GOT3 (cell line): ENCODE measurements at places on chromosomes 1 and 21.
A peak's percentile ranks its signal among the peaks of the same experiment; 100 is the strongest.

DNA sequence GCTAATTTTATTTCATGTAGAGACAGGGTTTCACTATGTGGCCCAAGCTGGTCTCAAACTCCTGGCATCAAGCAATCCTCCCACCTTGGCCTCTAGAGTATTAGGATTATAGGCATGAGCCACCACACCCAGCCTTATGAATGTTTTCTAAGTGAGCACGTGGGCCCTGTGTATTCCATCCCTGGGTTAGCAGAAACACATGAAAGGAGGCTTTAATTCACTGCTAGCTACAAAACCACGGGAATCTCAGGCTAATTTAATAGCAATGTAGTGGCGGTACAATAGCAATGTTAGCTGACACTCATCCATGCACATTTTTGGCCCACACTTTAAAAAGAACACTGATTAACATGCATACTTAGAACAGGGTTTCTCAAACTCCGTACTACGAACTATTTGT lies 32.0 kb downstream of the VTCN1 start:
- no peak for DNase-seq

- DNase-seq, result no peak
Measured at GRCh38 chr1:232012773-232013386, 386.3 kb downstream of the DISC1 start.

GRCh38 chr1:2412773-2413494 lies 570 bp upstream of the PEX10 start:
- no peak for DNase-seq

- no peak for DNase-seq
Measured at GRCh38 chr1:17289721-17290120, 18.3 kb upstream of the PADI4 start.

DNA sequence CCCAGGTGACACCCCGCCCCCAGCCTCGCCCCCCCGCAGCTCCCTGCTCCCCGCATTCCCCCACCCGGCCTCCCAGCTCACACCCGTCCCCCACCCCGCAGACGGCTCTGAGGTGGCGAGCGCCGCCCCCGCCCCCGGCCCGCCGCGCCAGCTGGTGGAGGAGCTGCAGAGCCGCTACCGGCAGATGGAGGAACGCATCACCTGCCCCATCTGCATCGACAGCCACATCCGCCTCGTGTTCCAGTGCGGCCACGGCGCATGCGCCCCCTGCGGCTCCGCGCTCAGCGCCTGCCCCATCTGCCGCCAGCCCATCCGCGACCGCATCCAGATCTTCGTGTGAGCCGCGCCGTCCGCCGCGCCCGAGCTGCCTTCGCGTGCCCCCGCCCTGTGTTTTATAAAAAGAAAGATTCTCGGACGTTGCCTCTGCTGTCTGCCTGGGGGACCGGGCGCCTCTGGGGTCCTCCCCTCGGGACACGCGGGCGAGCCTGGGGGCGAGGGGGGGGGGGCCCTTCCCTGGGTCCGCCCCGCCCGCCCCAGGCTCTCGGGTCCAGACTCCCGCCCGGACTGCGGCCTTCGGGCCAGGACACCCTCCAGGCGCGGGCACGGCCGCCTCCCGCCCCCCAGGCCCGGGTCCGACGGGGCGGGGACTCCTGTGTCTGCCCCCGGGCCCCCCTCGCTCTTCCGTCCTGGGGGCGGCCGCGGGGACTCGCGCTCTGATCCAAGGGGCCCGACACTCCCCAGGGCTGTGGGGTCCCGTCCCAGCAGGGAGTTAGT lies 1.6 kb upstream of the MMP23B start:
- no peak for DNase-seq

DNA sequence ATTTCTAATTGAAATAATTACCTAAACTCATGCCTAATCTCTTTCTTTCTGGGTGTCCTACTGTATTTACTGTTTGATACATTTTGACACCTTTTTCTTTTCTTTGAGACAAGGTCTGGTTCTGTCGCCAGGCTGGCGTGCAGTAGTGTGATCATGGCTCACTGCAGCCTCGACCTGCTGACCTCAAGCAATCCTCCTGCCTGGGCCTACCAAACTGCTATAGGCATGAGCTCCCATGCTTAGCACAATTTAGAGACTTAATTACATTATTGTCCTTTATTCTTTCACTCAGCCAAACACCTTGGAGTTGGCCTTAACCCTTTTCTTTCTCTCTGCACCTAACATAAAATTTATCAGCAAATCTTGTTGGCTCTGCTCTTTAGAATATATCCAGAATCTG lies 139.8 kb upstream of the KIF26B start:
- no peak for DNase-seq

- no peak for DNase-seq
Measured at GRCh38 chr1:10841118-10841517, 44.7 kb upstream of the CASZ1 start.

DNA sequence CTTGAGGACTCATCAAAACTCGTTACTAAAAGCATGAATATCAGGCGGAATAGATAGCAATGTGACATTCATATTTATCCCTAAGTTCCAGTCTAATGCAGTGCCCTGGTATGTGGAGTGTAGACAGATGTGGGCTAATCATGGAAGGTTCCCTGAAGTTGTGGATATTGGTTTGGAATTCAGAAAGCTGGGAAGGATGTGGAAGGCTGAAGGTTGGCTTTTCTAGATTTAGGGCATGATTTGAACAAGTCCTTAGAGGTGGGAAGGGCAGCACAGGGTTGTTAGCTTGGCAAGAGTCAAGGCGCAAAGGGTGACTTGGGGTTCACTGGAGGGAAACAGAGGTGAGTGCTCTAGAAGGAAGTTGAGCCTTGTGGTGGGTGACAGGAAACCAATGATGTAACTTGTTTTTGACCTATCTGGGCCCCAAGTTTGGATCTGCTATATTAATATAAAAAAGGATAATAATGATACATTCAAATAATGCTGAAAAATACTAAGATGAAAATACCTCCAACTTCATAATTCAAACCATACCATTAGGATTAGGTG lies 21.9 kb downstream of the LGALS8 start:
- DNase-seq, result no peak

- DNase-seq, result no peak
Measured at GRCh38 chr1:47189844-47190508, at the start of gene PDZK1IP1. PDZK1IP1 (minus strand) TSS chr1:47190036; CDS start chr1:47189932, 104 bp downstream.

DNA sequence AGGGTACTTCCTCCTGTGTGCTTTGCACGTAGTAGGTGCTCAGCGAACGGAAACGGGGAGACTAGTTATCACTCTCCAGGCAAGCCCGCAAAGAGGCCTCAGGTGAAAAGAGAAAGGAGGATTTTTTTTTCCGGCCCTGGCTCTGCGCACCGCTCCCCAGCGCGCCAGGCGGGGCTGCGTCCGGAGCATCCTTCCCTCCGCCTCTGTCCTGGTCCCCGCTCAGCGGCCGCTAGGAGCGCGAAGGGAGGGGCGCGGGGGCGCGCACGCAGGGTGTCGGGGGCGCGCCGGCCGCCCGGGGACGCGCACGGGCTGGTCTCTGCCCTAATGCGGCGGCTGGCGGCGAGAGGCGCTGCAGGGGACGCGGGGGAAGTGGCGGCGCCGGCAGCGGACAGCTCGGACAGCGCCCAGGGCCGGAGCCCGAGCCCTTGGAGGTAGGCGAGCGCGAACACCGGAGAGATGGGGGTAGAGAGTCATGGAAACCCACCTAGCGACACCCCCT lies 42.3 kb upstream of the NFASC start:
- DNase-seq, result peak; percentile 40

DNA sequence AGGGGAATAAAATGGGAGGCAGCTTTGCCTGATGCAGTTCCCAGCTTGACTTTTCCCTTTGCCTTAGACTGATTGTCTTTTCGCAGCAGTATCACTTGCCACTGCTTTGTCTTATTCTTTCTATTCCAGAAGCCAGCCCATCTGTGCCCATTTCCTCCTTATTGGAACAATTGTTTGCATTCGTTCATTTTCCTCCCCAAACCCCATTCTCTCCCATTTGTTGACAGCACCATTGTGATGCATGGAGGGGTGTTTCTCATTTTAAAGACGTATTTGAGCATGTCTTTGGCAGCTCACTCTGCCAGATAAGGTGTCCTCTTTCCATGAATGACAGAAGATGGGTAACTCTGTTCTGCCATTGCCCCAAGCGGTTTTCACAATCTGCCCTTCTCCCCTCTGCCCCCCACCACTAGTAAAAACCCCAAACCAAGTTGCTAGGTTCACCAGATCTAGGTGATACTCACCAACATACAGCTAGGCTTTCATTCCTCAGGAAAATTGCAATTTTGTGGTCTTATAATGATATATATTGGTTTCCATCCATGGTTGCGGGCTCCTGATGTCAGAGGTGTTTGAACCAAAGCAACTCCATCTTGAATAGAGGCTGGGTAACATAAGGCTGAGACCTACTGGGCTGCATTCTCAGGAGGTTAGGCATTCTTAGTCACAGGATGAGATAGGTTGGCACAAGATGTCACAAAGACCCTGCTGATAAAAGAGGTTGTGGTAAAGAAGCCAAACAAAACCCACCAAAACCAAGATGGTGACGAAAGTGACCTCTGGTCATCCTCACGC lies 30.8 kb downstream of the SERBP1 start:
- DNase-seq, result no peak

GRCh38 chr1:234893725-234894630 lies 234.7 kb downstream of the TOMM20 start:
- DNase-seq, result no peak

DNA sequence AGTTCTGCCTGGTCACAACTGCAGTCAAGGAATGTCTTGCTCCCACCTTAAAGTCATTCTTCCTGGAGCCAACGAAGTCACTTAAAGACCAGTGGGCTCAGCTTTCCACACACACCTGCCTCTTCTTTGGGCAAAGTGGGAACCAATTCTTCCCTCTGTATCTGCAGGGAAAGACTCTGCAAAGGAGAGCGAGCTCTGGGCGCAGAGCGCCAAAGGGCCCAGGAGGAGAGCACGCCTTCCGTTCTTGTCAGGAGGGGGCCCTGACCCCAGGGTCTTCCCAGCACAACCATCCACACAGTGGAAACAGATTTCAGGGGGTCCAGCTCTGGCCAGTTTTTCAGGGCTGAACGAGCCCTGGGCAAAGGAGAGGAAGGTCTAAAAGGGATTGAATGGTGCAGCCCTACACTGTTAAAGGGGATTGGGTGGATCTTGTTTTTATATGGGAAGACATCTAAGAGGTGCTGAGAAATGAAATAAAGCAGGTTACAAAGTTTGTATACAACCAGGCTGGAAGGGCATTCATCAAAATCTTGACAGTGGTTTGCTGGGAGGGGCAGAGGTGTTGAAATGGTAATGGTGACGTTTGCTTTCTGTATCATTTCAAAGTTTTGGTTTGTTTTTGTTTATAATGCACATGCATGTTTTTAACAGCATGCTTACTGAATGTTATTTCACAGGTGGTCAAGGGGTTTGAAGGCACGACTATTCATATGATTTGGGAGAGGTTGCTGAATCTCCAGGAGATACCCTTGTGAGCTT lies 6.8 kb upstream of the OLIG2 start:
- DNase-seq, result no peak

DNA sequence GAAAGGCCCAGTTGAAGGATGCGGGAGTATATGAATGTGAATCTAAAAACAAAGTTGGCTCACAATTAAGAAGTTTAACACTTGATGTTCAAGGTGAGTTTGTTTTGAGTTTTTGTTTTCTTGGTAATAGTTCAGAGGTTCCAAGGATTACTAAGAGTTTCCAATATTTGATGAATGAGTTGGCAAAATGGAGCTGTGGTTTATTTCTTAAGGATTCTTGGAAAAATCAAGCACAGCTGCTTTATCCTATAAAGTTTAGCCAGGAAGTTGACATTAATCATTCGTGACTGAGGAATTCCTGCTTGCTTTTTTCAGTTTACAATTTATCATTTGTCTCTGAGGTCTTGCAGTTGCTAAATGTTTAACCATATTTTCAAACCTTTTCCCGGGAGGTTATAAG lies 15.1 kb downstream of the VCAM1 start:
- DNase-seq, result no peak

DNA sequence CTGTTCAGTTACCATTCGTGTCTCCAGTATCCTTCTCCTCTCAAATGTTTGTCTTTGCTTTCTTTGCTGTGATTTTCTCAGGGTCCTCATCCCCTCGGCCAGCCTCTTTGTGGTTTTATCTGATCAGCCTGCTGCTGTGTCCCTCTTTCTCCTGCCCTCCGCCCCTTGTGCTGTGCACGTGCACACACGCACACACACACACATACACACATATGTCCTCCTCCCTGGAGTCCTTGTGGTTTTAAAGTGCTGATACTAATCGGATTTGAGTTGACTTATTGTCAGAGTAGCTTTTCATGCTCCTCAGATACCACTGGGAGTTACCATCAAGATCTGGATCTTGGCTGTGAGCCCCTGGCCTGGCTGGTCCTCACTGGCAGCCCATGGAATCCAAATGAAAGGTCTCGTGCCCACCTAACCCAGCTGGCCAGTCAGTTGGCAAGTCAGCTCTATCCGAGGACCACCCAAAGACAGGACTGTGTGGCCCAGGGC lies 34.1 kb downstream of the QSOX1 start:
- no peak for DNase-seq

DNA sequence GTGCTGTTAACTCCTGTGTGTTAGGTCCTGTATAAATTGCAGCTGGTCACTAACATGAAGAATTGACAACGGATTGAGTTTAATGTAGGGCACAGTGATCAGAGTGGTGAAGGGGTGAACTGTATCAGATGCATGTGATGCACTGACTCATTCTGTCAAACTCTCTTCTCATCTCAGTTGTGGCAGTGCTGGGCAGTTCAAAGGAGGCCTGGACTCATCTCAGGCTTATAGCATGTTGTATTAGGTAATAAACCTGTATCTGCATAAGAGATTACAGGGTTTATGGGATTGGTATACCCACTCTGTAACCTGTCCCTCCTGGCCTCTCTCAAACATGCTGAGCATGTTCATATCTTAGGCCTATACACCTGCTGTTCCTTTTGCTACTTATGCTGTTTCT lies 12.4 kb upstream of the GBP3 start:
- no peak for DNase-seq

GRCh38 chr21:31186916-31187315 lies 148.6 kb upstream of the KRTAP19-8 start:
- DNase-seq, result no peak

DNA sequence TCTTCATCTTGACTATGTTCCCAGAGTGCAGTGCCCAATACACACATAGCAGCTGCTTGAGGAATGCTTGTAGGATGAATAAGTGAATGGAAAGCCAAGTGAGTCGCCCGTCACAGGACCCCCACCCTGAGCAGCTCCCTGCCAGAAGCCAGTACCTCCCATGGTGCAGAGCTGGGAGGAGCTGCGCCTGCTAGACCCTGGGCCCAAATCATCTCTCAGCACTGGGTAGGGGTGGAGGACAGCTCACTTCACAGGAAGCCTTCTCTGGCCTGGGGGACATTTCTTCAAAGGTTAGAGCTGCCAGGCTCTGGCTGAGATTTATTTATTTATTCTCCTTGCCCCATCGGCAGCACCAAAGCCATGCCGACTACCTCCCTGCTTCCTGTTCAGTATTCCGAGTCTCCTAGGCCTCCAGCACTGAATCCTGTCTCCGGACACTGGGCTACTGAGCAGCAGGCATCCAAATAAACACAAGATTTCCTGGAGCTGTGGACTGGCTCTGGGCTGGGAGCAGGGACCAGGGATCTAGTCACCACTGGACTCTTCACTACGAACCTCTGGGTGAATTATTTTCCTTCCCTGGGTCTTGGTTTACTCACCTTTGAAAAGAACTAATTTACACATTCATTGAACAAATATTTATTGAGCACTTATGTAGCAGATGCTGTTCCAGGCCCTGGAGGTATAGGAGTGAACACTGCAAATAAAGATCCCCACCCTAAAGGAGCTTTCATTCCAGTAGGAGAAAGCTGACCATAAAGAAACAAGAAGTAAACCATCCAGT lies 187.7 kb downstream of the TRABD2B start:
- no peak for DNase-seq

- no peak for DNase-seq
Measured at GRCh38 chr1:60265560-60266535, 192.3 kb upstream of the C1orf87 start.
